ENCODE measurements at places on chromosomes 4 and X.

DNA sequence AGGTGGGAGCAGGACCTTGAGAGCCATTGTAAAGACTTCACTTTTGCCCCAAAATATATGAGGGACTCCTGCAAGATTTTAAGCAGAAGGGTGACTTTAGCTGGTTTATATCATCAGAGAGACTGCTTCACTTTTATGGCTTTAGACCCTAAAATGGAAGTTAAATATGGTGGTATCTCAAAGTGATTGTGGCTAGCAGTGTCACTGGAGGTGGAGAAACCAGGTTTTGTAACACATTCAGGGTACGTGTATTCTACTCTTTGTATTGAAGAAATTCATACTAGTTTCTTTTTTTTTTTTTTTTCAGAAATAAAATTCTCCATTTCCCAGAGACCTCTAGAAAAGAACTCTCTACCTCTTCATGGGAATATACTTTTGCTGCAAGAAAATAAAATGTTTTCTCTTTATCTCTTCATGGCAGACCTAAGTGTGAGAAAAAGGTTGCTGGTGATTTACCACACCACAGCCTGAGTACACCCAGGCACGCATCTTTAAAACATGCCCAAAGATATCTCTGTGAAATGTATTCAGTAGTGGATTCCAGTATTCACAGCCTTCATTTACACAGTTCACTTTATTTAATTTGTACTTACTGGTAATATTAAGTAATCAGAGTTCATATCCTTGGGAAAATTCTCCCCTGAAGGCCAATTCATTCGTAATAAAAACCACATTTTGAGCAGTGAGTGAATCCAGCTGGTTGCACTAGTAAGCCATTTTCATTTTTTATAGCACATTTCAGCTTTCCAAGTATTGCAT is 74.3 kb upstream of the GUCY1A1 start:
- DNase-seq = no peak

GRCh38 chr4:164485136-164485535 is 268.8 kb upstream of the SMIM31 start:
- DNase-seq = no peak

GRCh38 chr4:120544838-120545237 is 377.7 kb downstream of the PRDM5 start:
- no peak for DNase-seq

GRCh38 chr4:60384516-60384915 is 815.6 kb upstream of the ADGRL3 start:
- DNase-seq = no peak

GRCh38 chr4:122577808-122578781 is 42.8 kb downstream of the IL21 start:
- peak; percentile 48 for DNase-seq

GRCh38 chr4:17327591-17327990 is 184.3 kb downstream of the QDPR start:
- DNase-seq = no peak
